ENCODE measurements at places on chromosomes 6 and 20. TPM values are rescaled to one million over a fixed set of nuclear protein-coding genes. Genes with fewer than 3 reads are reported as not detected.

GRCh38 chr20:15986690-15987089 lies 586.6 kb downstream of the KIF16B start:
- DNase-seq = no peak

The METTL24 gene
- 3.6 TPM for total RNA-seq

The SYNDIG1 gene
- 2.6 TPM for total RNA-seq

The FNDC1 gene
- total RNA-seq = 59.6 TPM

The SPATA2 gene
- total RNA-seq = 2.0 TPM

The RFX6 gene
- not detected for total RNA-seq

DNA sequence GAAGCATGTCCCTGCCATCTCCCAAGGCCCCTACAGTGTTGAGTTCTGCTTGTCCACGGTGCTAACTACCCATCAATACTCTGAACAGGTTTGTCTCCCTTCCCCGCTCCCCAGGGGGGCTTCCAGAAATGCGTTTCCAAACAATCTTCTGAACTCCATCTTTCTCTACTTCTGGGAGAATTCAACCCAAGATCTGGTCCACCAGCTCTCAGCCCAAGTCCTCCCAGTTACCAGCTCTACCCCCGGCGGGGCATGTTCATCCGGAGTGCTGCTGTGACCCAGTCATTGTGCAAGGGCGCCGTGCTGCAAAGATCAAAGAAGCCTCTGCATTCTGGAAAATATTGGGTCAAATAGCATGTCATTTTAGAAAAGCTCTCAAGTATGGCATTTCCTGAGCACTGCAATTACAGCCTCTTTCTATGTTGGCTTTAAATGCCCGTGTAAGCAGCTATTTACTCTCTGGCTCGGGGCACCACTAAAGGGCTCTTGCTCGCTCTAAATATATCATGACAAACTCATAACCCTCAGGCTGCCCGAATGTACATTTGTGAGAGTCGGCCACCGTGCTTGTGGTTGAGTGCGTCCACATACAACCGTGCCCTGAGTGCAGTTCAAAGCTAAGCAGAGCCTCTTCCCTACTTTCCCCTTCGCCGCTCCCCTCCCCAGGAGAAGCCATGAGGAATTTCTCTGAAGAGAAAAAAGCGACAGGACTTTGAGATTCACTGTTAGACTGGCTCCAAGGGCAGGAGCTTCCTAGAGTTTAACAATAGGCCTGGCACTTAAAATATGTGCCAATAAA lies 71.6 kb downstream of the BANF2 start:
- DNase-seq = no peak

The EBF4 gene
- 2.5 TPM for total RNA-seq

The PGC gene
- total RNA-seq = not detected

GRCh38 chr6:11974089-11974488 lies 38.0 kb upstream of the HIVEP1 start:
- DNase-seq = no peak

The PACRG gene
- 5.5 TPM for total RNA-seq

DNA sequence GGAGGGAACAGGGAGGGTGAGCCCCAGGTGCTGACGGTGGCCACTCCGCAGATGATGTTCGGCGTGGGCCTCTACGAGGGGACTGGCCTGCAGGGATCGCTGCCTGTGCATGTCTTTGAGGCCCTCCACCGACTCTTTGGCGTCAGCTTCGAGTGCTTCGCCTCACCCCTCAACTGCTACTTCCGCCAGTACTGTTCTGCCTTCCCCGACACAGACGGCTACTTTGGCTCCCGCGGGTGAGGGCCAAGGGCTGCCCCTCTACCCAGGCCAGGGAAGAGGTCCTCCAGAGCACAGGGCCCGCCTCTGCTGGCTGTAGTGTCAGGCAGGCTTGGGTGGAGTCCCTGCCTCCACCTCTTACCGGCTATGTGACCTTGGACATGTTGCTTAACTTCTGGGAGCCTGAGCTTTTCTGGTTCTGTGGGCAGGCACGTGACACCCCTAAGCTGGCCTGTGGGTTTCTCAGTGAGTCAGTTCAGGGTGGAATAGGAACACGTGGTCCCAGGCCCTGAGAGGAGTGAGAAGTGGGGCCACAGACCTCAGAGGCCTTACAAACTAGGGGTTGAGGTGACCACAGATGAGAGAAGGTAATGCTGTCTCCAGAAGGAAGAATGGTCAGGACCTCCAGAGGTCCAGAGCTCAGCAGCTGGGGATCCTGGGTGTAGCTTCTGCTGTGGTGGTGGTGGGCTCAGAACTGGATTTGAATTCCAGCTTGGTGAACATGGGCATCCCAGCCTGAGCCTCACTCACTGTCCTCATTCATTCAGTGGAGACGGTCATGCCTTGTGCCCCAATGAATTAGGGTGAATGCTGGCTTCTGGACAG lies 11.9 kb downstream of the PCIF1 start:
- DNase-seq = no peak

DNA sequence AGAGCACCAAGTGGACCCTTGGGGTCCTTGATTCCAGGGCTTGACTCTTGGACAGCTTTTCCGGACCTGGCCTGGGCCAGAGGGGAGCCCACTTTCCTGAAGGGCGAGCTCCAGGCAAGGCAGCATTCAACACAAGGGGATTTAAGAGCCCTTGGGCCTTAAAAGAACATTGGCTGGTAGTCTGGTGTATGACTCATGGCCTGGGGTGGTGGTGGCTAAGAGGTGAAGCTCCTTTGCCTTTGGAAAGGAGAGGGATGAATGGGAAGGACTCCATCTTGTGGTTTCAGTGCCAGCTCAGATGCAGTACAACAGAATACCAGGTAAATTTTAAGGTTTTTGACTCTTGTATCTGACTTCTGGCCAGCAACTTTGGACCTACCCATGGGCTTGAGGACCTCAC lies 760.7 kb downstream of the GRIK2 start:
- DNase-seq = no peak

DNA sequence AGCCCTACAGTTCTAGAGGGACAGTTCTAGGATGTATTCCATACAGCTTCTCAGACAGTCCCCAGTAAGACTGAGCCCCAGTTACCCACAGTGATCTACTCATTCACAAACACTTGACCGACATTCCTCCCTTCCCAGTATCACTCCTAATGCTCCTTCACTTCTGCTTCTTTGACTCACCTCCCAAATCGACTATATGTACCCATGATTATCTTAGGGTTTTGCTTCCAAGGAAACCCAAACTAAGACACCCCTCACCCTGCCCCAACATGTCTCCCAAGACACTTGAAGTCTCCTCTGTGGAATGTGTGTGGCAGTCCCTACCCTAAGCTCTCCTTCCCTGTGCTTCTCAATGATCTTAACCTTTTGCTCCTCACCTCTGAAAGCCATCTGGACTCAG lies 23.6 kb upstream of the TGM6 start:
- DNase-seq = no peak

The OR2H1 gene
- total RNA-seq = not detected

GRCh38 chr6:107628878-107629277 lies 139.0 kb downstream of the SOBP start:
- no peak for DNase-seq

The SLC25A27 gene
- total RNA-seq = 20.7 TPM

- no peak for DNase-seq
Observed at GRCh38 chr6:37008484-37009465, 3.3 kb downstream of the FGD2 start.

DNA sequence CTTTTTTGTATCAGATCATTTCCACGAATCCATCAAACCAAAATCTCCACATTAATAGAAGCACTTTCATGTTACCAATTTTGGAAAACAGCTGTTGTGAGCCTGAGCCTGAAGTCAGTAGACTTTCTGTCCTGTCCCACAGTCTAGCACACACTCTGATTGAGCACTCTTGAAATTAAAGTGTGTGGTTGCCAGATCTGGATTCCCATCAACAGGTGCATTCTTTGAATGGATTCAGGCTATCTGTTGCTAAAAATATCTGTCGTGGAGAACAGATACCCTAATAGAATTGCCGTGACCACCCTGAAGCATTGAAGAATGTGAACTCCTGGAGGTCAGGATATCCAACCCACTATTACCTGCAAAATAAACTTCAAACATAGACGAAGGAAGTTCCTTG lies 73.3 kb downstream of the TFAP2A start:
- no peak for DNase-seq

- no peak for DNase-seq
Observed at GRCh38 chr20:38156888-38157634, 8.0 kb downstream of the TGM2 start.

DNA sequence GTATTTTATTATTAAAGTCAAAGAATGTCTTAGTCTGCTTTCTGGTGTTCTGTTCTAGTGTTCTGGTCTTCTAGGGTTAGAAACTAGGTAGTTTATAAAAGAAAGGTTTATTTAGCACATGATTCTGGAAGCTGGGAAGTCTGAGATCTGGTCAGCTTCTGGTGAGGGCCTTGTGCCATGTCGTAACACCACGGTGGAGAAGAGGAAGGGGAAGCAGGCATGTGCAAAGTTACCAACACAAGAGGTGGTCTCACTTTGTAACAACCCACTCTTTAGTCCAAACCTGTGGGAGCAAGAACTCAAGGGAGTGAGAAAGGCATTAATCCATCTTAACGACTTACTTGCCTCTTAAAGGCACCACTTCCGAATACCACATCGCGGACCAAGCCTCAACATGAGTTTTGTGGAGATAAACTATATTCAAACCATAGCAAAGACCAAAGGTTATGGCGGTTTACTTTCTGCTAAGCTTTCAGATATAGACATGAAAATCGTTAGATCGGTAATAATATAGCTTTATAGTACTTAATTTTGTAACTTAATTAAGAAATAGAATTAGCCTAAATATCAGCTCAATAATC lies 99.4 kb downstream of the NCOA3 start:
- DNase-seq = no peak

GRCh38 chr6:29796026-29796425 lies 31.6 kb upstream of the HLA-G start:
- DNase-seq = no peak

The MEA1 gene
- 28.9 TPM for total RNA-seq
